ENCODE measurements at places on chromosomes 6 and 20. TPM values are rescaled to one million over a fixed set of nuclear protein-coding genes. Genes with fewer than 3 reads are reported as not detected.

ZNF165 gene
- total RNA-seq, result 0.64 TPM

FRK gene
- 3.1 TPM for total RNA-seq

MROH8 gene
- 4.7 TPM for total RNA-seq

SLPI gene
- total RNA-seq, result 632 TPM

F13A1 gene
- 22.8 TPM for total RNA-seq

LY6G6C gene
- 366 TPM for total RNA-seq

ENPP1 gene
- 4.8 TPM for total RNA-seq

PLCB1 gene
- 15.6 TPM for total RNA-seq

PI3 gene
- 11.1 TPM for total RNA-seq

PSMG4 gene
- total RNA-seq, result 32.6 TPM

CST5 gene
- not detected for total RNA-seq

DEFB124 gene
- not detected for total RNA-seq

MAK gene
- not detected for total RNA-seq

HLA-DRB1 gene
- 36.5 TPM for total RNA-seq

ZC3H12D gene
- 0.30 TPM for total RNA-seq

GDAP1L1 gene
- total RNA-seq, result not detected

PTPRK gene
- 66.9 TPM for total RNA-seq

CAP2 gene
- total RNA-seq, result 1.9 TPM

SLC22A1 gene
- 3.3 TPM for total RNA-seq

FAM162B gene
- total RNA-seq, result 4.1 TPM

BCAS1 gene
- total RNA-seq, result 3.4 TPM

MYH7B gene
- total RNA-seq, result 0.30 TPM

NSFL1C gene
- total RNA-seq, result 65.9 TPM

IMPG1 gene
- not detected for total RNA-seq

Data from suprapubic skin (tissue), 4 donors.